ENCODE measurements at places on chromosomes 3 and 15.

- DNase-seq, result no peak
Observed at GRCh38 chr3:82790307-82791097, 1029.1 kb upstream of the GBE1 start.

GRCh38 chr3:127615631-127616305 is 13.2 kb upstream of the PODXL2 start:
- no peak for DNase-seq

DNA sequence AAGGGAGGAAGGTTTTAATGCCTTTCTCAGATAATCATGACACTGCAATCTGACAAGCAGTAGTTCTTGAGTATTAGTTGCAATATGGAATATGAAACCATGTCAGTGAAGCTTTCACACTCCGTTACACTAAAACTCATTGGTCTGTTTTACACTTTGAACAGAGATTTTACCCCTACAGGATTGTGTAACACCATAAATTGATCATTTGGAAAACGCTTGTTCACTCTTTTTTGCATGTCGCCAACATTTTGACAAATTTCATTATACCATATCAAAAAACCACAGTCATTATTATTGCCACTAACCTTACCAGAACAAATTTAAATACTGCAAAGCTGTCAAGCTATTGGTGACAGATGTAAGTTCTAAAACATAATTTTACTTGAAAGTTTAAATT is 404.8 kb upstream of the THBS1 start:
- DNase-seq, result no peak

- no peak for DNase-seq
Observed at GRCh38 chr3:22297436-22297835, 546.4 kb upstream of the ZNF385D start.

DNA sequence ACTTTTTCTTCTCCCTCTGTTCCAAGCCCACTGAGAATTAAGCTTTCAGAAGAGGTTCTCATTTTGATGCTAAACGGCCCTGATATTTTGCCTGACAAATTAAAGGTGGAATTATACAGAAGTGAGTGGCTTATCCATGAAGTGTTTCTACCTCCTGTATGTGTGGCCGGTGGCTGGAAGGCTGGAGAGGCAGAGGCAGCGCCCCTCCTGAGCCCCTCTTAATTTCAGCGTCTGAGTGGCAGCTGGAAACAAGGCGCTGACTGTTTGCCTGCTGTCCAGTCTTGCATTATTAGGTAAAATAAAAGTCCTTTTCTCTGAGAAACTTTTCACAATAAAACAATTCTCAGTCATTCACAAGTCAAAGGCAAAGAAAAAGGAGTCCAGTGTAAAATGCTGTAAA is 685.7 kb downstream of the MCTP2 start:
- no peak for DNase-seq

DNA sequence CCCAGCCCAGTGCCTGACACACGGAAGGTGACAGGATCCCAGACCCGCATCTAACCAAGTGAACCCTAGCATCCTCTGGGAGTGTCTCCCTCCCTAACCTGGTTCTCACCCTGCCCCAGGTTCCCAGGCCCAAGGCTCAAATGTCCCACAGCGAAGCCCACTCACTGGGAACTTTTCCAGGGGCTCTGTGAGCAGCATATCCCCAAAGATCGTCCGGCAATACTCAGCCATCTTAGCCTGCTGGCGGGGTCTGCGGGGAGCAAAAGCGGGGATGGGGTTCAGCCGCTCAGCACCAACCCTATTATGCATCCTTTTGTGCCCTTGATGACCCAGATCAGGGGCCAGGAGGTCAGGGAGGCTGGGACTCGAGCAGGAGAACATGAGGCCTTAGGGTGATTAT is 10.4 kb downstream of the PLCB2 start:
- no peak for DNase-seq

GRCh38 chr3:190340071-190340470 is 17.8 kb upstream of the CLDN1 start:
- DNase-seq, result no peak

All from GM12865 (cell line).